ENCODE measurements at places on chromosomes 12 and 14. TPM values are rescaled to one million over a fixed set of nuclear protein-coding genes. Genes with fewer than 3 reads are reported as not detected.
A peak's percentile ranks its signal among the peaks of the same experiment; 100 is the strongest.

DNA sequence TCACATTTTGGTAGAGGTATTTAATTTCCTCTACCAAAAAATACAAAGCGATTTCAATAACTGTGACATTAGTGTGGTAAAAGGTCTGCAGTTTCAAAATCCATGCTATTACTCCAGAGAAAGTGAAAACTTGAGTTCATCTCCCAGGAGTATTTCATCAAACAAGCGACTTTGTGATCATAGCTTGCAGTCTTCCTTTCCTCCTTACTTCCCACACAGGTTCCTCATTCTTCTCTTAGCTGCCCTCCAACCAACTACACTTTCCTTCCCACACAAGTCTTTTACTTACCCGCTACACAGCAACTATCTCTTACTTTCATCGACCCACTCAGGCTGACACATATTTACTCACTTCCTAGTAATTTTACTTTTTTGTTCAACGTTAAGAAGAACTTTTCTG is 413.4 kb upstream of the USP15 start:
- H3K27ac ChIP-seq, result no peak overlapping the region
- H3K36me3 ChIP-seq, result no peaks in the 10 kb centered on the region

GRCh38 chr14:99321955-99322730 is 50.1 kb upstream of the BCL11B start:
- H3K27me3 ChIP-seq, result peaks cover 26% of the 10 kb centered on the region
- peaks cover 3% of the 10 kb centered on the region for H3K36me3 ChIP-seq
- no peak for DNase-seq
- H3K4me3 ChIP-seq, result peak overlapping the region; percentile 3

Gene NOS1
- total RNA-seq, result not detected

DNA sequence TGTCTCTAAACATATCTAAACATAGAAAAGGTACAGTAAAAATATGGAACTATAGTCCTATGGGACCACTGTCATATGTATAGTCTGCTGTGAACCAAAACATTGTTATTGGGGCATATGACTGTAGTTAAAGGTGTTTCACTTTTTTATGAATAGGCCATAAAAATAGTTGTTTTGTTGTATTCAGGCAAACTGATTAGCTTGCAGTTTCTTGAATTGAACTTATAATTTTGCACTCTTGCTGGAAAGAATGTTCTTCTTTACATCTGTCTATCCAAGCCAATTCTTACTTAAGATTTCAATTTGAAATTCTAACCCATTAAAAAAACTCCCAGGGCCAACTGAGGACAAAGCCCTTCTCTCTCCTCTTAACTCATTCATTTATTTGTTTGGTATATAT is 234.1 kb downstream of the NOVA1 start:
- H3K27me3 ChIP-seq, result no peaks in the 10 kb centered on the region
- H3K27ac ChIP-seq, result no peak overlapping the region
- H3K36me3 ChIP-seq, result no peaks in the 10 kb centered on the region
- H3K4me1 ChIP-seq, result no peaks in the 10 kb centered on the region

Gene RFLNA
- not detected for total RNA-seq

Gene SLC5A8
- not detected for total RNA-seq

DNA sequence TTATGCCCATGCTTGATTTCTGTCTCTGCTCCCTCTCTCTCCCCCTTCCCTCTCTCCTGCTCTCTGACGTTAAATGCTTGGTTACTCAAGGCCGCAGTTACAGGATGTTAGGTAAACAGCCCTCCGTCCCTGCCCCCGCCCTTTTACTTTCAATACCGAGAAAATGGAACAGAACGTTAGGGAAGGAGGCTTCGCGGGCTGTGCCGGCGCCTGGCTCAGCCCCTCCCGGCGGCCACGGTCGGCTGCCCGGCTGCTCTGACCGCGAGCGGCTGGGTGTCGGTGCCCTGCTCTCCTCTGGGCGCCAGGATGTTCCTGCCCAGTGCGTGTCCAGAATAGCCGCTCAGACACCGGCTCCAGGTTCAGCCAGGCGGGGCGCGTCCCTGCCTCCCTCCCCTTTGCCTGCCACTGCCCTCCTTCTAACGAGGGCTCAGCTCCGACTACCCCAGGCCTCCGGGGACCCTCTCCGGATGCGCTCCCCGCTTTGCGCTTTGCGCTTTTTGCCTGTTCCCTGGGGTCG is 166.1 kb downstream of the ADCK1 start:
- DNase-seq, result no peak
- peaks cover 72% of the 10 kb centered on the region for H3K27me3 ChIP-seq
- no peak overlapping the region for H3K27ac ChIP-seq
- peaks cover 2% of the 10 kb centered on the region for H3K4me1 ChIP-seq
- no peak overlapping the region for H3K4me3 ChIP-seq

Gene ADCY4
- total RNA-seq, result 5.4 TPM

Measured in T-helper 17 cell (primary cell).